LNCaP clone FGC (cell line): ENCODE measurements at places on chromosomes 12 and 14.

DNA sequence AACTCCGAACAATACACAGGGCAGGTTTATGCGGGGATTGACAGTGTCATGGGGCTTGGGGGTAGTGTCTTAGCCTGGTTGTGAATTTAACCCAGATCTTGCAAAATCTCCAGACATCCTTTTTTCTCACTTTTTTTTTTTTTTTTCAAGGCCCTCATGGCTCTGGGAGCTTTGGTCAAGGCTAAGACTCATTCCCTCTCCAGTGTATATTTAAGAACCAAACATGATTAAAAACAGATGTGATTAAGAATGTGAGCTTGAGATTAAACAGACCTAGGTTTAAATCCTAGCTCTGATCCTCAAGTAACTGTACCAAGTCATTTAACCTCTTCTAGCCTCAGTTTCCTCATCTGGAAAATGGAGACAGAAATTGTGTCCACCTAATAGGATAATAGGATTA lies 151.7 kb upstream of the FUT8 start:
- no peak for DNase-seq

DNA sequence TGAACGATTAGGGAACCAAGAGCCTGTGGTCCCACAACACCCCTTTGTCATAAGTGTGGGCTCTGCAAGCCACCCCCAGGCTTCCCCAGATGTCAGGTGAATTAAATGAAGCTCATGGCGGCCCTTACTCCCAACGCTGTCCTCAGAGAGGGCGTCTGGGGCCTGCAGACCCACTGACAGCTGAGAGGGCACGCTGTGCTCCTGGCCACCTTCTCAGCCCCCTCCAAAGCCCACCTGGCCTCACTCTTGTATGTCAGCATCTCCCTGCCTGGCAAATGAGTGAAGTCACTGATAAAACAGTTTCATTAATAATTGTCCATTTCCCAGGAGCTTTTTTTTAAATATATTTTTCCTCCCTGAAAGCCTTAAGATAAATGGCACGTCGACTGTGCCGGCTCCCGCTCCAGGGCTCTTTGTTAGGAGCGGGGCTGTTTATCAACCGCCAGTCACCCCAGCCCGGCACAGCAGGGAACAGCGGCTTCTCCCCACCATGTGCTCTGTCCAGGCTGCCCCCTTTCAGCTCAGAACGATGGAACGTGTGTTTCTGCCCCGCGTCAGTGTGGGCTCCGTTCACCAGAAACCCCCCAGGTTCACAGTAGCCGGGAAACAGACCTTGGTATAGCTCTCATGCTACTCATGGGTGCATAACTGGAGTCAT lies 94.7 kb upstream of the SFSWAP start:
- no peak for DNase-seq

- DNase-seq, result no peak
These were observed 9.1 kb downstream of the PRKCH start for GRCh38 chr14:61330511-61330910.

- no peak for DNase-seq
These were observed 405.7 kb downstream of the RAD51B start for GRCh38 chr14:68225321-68225720.

DNA sequence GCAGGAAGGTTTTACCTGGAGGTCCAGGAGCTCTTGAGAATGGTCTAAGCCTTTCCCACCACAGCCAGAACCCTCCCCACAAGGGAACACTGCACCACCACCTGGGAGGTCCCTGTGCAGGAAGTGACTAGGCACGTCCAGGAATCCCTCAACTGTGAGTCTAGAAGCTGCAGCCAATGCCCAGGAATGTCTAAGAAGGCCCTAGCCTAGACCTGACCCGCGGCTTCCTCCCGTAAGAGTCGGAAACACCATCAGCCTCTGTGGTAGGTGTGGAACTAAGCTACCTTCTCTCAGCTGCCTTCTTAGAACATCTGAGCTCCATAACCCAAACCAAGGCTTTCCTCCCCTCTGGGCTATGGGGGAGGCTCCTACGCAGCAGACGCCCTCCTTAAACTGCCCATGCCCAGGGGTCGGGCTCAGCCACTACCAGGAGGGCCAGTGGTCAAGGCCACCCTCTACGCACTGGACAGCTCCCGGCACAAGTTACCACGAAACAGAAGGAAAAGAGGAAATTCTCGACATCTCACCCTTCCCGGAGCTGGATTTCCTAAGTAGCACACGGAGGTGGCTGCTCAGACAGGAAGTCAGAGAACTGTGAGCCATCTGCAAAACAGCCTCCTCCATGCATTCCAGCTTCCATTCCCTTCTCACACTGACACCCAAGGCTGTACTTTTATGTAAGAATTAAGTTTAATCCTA lies 25.5 kb downstream of the ZFYVE21 start:
- DNase-seq, result no peak

DNA sequence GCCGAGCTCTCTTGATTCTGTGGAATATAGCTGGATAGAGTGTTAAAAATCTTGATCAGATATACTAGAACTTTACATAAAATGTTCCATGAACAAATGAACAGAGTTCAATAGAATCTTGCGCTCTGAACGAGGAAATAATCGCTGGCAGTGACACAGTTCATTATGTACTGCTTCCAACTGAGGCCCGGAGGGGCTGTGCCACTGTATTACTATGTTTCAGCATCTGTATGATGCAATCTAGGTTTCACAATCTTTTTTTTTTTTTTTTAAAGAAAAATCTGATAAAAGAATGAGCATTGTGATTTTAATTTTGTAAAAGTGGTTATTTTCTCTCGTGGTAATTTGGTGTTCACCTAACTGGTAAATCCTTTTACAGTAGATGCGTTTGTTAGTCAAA lies 77.2 kb downstream of the FERMT2 start:
- DNase-seq, result no peak

DNA sequence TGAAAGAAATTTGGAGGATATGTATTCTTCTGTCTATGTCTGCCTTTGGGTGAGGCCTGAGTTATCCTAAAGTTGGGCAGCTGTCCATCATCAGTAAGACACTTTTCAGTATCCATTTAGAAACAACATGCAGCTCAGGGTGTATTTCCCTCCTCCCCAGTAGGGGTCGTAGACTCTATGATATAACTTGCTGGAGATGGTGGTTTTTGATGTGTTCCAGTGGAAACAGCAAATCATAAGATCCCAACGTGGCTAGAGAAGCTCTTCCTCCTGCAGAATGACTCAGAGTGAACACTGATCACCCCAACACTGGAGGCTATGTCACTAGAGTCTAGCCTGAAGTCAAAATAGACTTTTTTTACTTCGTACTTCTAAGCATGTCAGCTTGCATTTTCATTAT lies 331.6 kb upstream of the STXBP6 start:
- no peak for DNase-seq

DNA sequence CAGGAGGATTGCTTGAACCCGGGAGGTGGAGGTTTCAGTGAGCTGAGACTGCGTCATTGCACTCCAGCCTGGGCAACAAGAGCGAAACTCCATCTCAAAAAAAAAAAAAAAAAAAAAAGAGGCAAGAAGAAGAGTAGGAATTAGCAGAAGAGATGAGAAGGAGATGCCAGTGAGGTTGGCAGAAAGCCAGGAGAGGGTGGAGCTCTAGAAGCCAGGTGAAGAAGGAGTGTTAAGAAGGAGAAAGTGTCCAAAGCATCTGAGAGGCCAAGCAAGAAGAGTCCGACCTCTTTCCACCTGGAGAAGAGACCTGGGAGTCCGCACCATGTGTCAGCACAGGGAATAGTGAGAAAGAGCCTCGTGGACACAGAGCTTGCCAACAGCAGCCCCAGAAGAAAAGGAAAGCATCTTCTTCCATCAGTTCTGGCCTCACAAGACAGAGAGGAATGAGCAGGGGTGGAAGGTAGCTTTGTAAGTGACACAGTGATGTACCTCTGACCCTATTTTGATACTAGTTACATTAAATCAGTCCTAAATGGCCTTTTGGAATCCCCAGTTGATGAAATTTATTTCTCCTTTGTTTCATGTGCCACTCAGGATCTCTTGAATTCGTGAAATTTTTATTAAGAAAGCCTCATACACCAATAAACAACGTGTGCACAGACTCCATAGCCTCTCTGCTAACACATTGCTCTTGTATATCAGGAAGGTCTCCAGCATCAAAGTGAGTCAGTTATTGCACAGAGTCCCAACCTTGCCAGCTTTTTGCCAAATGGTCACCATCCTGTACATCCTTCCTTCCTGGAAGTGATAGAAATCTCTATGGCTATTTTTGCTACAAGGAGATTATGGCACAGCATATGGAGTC lies 70.6 kb downstream of the SAMD4A start:
- DNase-seq, result no peak

DNA sequence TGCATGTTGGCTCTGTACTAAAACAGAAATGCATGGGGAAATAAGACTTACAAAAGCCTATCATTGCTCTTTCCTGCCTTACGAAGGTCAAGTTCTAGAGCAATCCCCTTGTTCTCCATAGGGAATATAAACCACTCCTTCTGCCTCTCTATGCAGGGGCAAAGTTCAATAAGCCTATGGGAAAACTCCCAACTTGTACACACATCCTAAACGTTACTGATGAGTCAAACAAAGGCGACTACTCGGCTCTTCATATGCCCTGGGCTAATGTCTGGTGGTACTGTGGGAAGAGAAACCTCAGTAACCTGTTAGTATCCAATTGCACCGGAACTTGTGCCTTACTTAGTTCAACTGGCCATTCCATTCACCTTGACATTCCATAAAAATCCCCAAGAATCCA lies 32.7 kb downstream of the PRMT8 start:
- no peak for DNase-seq

- no peak for DNase-seq
These were observed 18.5 kb upstream of the ALDH2 start for GRCh38 chr12:111748151-111748672.

- DNase-seq, result no peak
These were observed 20.0 kb downstream of the CKAP4 start for GRCh38 chr12:106227641-106228319.

GRCh38 chr12:57011438-57012424 lies 4.6 kb downstream of the TAC3 start:
- no peak for DNase-seq

DNA sequence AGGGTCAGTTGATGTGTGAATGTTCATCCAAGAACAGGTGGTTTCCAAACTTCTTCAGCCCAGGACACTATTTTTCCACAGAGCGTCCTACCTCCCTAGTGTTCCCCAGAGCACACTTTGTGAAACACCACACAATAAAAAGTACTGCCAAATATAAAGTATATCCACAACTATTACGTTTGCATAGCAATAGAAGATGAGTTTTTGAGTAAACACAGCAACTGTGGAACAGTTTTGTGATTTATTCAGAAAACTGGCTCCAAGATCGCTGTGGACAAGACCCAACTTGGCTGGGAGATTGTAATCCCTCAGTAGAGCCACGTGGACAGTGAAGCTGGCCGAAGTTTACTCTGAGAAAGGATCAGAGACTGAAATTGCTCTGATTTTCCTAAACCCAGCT lies 14.5 kb upstream of the MAP1LC3B2 start:
- peak; percentile 31 for DNase-seq

DNA sequence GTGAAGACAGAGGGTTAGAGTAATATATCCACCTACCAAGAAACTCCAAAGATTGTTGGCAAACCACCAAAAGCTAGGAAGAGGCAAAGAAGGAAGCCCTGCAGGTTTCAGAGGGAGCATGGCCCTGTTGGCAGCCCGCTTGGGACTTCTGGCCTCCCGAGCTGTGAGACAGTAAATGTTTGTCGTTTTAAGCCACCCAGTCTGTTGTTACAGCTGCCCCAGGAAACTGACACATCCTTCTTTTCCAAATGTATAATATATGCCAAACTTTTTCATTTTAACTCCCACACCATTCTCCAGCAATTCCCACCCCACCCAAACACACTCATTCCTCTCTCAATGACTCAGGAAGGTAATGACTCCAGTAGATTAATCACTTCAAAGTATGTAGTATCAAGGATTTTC lies 74.0 kb downstream of the RPS29 start:
- no peak for DNase-seq

GRCh38 chr12:52486166-52487105 lies 6.6 kb downstream of the KRT6A start:
- no peak for DNase-seq

DNA sequence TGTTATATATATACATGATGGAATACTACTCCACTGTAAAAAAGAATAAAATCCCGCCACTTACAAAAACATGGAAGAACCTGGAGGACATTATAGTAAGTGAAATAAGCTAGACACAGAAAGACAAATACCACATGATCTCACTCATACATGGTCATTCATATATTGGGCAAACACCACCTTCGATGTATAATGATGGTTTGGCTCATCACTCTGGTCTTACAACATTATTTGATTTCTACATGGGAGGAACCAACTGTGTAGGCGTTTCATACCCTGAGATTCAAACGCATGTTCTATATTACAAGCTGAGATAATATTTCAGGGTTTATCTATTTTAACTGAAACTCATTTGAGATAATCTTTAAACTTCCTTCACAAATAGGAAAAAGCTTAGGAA lies 48.3 kb downstream of the ABCD2 start:
- no peak for DNase-seq

DNA sequence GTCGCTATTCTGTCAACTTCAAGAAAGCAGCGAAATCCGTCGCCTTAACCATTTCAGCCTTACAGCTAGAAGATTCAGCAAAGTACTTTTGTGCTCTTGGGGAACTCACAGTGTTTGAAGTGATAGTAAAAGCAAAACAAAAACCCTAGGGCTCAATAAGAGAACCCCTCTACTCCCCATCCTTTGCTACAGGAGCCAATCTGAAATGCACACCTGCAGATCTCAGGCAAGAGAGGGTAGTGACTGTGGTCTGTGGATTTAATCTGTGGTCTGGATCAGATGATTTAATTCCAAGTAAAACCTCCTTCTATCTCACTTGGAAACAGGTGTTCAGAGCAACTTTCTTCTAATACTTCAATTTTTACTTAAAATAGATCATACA lies 422.9 kb upstream of the OR4E1 start:
- no peak for DNase-seq

- peak; percentile 99 for DNase-seq
These were observed 101.4 kb upstream of the PPM1H start for GRCh38 chr12:63036216-63036973.

GRCh38 chr12:14910090-14910915 lies 24.6 kb upstream of the MGP start:
- DNase-seq, result no peak

DNA sequence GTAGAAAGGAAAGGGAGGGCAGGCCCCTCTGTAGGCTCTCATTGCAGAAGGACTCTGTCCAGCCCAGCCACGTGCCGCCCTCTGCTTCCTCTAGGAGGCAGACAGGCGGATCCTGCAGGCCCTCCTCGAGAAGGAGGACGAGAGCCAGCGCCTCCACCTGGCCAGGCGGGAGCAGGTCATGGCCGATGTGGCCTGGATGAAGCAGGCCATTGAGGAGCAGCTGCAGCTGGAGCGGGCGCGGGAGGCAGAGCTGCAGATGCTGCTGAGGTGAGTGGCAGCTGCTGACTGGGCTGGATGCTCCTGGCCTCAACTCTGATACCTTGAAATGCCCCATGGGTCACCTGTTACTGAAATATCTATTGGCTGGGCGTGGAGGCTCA lies 10.9 kb downstream of the TCHP start:
- no peak for DNase-seq

DNA sequence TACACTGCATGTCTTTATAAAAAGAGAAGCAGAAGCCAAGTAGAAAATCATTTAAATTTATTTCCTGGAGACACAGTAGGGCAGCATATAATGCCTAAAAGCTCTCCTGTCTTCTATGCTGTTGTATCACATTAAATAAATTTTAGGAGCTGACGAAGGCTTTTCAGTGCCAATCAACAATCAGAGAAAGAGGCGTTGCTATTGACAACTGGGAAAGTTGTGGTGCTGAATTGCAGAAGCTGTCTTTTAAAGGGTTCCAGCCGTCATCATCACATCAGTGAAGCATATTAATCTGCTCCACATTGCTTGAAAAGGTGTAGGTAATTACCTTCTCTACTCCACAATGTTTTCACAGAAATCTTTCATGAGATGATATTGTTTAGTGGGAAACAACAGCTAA lies 103.9 kb downstream of the FSCB start:
- DNase-seq, result no peak

GRCh38 chr12:82069931-82070514 lies 288.2 kb downstream of the CCDC59 start:
- DNase-seq, result no peak
